H9 (cell line): ENCODE measurements at places on chromosomes 3 and 15.

DNA sequence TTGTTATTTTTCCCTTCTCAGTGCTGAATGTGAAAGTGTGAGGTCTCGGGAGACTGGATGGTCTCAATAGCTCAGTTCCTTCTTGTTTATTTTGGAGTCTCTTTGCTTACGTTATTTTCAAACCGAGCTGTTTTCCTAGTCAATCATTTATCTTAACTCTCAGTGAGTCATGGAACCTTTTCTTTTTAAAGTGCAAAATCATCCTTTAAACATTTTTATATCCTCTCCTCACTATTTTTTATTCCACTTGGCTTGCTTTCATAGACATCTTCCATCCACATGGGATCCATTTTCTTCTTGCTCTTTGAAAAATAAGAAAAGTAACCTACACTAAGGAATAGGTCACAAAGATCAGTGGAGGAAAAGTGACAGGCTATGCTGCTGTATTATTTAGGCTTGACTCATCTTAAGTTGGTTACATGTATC lies 497.8 kb downstream of the NAALADL2 start:
- no peaks in the 10 kb centered on the region for H3K27me3 ChIP-seq
- no peak for DNase-seq
- peaks cover 1% of the 10 kb centered on the region; the same call in 1 of the 3 replicates for H3K36me3 ChIP-seq

DNA sequence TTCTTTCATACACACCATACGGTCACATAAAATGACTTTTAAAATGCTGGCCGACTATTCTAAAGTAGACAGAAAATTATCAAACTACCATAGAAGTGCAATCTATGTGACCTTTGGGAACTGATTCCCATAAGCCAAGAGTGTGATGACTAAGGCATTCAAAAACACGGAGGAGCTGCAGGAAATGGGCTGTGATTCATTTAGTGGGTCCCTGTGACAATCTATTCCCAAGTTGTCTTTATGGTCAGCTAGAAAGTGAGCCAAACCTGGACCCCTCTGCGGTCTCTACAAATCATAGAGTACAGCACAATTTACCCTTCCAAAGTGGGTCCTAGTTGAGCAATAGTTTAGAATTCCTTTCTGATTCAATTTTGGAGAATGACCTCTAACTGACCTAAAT lies 251.5 kb upstream of the CBLB start:
- no peaks in the 10 kb centered on the region for H3K4me1 ChIP-seq
- no peaks in the 10 kb centered on the region for H3K27me3 ChIP-seq
- no peak for DNase-seq
- H3K27ac ChIP-seq = no peak overlapping the region
- H3K36me3 ChIP-seq = no peaks in the 10 kb centered on the region

DNA sequence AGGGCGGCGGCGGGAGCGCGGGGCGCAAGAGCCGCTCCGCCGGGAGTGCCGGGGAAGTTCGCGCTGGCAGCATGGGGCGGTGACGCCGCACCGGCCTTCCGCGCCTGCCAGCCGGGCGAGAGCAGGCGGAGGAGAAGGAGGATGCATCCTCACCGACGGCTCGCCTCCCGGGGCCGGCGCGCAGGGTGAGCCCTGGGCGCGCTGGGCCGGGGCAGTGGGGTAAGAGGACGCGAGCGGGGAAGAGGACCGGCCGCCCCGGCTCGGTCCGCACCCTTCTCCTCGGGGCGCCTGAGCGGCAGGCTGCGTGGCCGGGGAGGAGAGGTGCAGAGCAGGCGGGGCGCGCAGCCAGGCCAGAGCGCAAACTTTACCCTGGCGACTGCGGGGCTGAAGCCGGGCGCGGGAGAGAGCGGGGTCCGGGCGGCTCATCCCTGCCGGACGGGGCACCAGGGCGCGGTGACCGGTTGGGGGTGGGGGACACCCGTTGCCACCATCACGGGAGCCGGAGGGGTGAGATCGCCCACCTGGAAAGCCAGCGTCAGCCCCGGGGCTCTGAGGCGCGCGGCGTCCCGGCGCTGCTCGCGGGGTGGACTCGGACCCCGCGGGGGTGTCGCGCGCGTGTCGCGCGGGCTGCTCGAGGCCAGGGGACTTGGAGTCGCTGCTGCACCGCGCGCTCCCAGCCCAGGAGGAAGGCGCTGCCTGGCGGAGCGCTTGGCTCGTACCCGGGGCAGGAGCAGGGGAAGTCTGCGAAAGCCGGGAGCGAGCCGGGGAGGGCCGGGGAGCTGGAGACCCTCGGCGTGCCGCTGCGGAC lies 542 bp downstream of the GABRA5 start:
- no peaks in the 10 kb centered on the region for H3K36me3 ChIP-seq
- peak overlapping the region; percentile 76 for H3K4me3 ChIP-seq
- H3K27ac ChIP-seq = no peak overlapping the region
- peaks cover 5% of the 10 kb centered on the region for H3K27me3 ChIP-seq
- no peak for DNase-seq

DNA sequence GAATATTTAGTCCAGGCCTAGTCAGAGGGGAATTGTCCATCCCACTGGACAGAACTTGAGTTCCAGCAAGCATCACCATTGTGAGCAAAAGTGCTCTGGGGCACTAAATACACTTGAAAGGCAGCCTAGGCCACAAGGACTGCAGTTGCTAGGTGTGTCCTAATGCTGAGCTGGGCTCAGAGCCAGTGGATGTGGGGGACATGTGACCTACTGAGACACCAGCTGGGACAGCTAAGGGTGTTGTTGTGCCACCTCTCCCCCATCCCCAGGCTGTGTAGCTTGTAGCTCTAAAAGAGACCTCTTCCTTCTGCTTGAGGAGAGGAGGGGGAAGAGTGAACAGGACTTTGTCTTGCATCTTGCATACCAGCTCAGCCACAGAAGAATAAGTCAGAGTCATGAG lies 120.9 kb downstream of the DTWD1 start:
- no peak overlapping the region for H3K27ac ChIP-seq
- H3K4me1 ChIP-seq = no peaks in the 10 kb centered on the region
- H3K27me3 ChIP-seq = no peaks in the 10 kb centered on the region
- H3K36me3 ChIP-seq = no peaks in the 10 kb centered on the region
- H3K4me3 ChIP-seq = no peak overlapping the region

DNA sequence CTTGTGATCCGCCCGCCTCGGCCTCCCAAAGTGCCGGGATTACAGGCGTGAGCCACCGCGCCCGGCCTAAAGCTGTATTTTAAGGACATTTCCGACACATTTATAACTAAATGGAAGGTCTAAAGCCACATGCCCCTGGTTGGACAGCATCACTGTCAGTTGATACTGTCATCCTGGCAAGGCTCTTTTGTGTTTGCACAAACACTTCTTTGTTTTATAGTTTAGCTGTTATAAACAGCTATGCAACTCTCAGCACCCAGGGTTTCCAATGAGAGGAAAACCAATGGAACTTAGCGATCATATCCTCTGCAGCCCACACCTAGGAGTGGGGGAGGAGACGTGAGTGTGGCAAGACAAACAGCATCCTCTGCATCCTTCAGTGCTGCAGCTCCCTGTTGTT lies 19.7 kb downstream of the NIPA1 start:
- H3K27ac ChIP-seq = no peak overlapping the region
- no peak for DNase-seq
- H3K4me1 ChIP-seq = no peaks in the 10 kb centered on the region
- no peaks in the 10 kb centered on the region for H3K36me3 ChIP-seq
- no peaks in the 10 kb centered on the region for H3K27me3 ChIP-seq
- H3K4me3 ChIP-seq = no peak overlapping the region

DNA sequence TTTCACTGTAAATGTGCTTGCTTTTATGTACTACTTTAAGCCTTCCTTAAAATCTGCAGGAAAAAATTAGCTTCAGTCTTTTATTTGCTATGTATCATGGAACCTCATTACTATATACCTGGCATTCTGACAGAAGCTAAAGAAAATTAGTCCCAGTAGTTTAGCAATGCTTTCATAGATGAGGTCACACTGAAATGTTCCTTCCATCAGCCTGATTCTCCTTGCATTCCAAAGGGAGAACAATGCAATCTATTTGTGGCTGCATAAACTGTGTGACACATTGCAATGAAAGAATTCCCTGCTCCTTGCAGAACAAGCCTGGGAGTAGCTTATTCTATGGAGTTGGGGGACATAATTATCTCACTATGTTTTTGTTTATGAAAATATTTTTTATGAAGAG lies 691.5 kb upstream of the ARPP21 start:
- H3K4me1 ChIP-seq = no peaks in the 10 kb centered on the region
- no peak for DNase-seq

DNA sequence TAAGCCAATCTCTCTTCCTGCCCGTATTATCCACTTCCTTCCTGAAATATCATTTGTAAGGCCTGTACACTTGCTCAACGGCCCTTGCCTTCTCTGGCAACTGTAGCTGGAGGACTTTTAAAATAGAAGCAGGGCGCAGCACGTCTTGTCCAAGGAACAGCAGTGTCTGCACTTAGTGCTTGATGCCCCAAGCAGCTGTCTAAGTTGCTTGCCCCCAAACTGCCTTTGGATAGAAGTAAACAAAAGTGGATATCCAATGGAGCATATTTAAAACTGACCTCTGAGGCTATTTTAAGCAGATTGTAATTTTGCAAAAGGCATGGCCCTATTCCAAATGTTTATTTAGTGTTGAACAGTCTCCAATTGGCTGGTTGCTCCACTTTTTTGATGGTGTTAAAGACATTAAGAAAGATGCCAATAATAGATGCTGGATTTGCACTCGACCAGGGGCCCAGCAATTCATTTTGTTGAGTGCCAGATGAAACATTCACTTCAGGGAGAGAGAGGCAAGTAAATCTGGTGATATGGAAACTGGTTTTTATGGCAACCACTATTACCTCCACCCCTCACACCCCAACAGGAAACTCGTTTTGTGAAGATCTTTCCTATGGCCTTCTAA lies 526.8 kb upstream of the TBL1XR1 start:
- no peak overlapping the region for H3K4me3 ChIP-seq
- H3K4me1 ChIP-seq = no peaks in the 10 kb centered on the region; the same call in 1 of the 2 replicates
- peaks cover 14% of the 10 kb centered on the region; the same call in 1 of the 2 replicates for H3K36me3 ChIP-seq
- no peaks in the 10 kb centered on the region for H3K27me3 ChIP-seq

DNA sequence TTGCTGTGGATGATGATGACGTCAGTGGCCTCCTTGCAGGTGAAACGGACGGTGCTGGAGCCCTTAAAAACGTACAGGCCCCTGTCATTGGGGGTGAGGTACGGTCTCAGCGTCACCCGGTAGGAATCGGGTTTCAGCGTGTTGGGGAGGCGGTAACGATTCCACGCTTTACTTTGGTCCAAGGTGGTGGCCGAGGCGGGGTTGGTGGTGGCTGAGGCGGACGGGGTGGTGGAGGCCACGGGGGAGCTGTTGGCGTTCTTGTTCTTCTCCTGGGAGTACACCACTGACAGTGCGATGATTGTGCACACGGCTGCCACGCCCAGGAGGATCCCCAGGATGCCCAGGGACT lies 8.5 kb downstream of the ANPEP start:
- DNase-seq = no peak
- no peaks in the 10 kb centered on the region for H3K27me3 ChIP-seq
- H3K36me3 ChIP-seq = no peaks in the 10 kb centered on the region
- no peak overlapping the region for H3K27ac ChIP-seq
- no peak overlapping the region for H3K4me3 ChIP-seq
